ENCODE measurements at places on chromosomes 3 and 15.

DNA sequence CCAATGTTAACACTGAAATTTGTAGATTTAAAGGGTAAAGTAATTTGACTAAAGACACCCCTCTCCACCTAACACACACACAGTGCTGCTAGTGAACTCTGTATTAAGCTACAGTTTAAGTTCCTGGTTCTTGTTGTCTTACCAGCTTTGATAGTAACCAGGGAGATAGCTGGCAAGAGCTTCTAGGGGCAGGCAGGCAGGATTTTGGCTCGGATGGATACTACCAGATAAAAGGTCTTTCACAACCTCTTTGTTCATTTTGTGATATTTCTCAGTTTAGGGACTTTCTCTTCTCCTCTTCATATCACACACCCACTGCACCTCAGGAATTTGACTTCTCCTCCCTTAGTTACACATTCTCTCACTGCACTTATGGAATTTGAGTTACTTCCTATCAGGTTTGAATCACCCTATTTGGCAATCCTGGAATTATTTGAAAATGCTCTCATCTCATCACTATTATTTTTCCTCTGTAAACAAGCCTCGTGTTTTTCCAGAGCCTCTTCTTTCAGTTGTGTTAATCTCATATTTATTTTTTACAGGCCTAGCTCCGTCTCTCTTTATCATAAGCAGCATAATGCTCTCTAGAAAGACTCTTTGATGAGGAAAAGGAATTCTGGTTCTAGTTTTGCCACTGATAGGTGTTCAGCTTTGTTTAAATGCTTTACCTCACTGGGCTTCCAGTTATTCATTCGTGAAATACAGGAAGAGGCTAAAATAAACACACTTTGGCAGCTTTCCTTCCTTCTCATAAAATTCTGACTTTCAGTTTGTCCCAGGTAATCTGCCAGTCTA, 23.0 kb upstream of the CLDN1 start:
- DNase-seq: no peak

DNA sequence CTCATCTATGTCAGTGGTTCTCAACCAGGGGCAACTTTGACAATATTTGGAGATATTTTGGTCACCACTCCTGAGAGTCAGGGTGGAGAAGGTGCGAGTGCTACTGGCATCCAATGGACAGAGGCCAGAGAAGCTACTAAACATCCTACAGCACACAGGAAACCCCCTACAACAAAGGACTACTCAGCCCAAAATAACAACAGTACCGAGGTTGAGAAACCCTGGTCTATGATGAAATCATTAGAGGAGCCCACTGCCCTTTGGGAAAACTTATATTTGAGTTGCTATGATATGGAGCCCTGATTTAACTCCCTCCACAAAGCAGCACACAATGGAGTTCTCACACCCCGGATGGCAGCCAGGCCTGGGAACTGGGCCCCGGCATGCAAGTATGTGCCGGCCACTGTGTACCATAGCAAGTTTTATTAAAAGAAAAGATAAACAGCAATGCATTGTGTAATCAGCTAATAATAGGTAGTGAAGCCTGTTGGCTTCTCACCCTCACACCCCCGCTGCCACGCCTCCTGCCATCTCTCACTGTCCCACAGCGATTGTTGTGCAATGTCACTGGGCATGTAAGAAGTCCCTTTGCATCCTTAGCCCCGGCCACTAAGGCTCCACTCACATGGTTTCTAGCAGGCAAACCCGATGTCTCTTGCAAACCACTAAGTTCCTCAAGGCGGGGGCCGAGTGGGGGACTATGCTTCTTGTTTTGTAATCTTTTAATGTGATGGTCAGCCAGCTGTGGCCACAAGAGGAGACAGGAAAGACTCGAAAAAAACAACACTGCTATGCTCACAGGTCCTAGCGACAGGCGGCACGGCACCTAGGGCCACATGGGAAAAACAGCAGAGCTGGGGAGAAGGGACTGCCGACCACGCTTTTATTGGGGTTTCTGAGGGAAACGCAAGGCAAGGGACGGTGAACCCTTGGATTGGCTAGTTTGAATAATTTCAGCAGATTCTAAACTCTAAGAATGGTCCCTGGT, 110.0 kb downstream of the AQP9 start:
- DNase-seq: no peak

GRCh38 chr3:127783642-127784160, 38.6 kb downstream of the MGLL start:
- no peak for DNase-seq

GRCh38 chr3:156396851-156397250, 158.1 kb downstream of the SSR3 start:
- no peak for DNase-seq

GRCh38 chr3:61683549-61684236, 122.3 kb downstream of the PTPRG start:
- DNase-seq: no peak

DNA sequence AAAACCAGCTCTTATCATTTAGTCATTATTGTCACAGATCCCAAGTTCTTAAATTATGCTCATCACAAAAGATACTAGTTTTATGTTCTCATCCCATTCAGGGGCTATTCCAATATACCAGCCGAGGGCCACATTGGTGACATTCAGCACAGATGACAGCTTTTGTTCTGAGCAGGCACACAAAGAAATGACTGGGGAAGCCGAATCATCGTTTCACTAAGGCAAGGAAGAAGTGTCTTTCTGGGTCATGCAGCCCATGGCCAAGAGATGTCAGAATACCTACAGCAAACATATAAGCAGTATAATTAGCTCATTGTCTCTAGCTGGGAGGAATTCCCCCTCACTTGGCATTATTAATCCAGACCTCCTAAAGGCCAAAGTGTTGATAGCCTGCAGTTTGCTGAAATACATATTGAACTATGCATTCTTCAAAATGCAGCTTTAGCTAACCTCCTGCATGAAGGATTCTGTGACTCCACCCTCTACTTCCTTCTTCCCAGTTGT, 100.2 kb downstream of the CNTN4 start:
- DNase-seq: no peak

DNA sequence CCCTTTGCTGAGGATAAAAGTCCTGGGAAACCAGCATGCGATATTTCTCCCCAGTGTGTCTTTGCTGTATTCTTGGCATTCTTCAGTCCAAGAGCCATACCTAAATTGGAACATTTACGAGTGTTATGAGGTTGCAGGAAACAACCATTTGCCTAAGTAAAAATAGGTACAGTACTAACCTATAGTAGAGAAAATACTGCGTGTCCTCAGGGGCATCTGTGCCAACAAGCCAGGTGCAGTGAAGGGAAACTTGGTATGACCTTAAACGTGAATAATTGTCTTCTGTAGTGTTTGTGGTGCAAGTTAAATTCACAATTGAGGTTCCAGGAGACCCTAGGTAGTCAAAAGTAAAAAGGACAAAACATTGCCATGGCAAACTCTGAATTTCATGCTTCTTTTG, 12.2 kb downstream of the IL5RA start:
- no peak for DNase-seq

GRCh38 chr3:80676866-80677265, 909.1 kb upstream of the ROBO1 start:
- no peak for DNase-seq

- DNase-seq: no peak
Observed at GRCh38 chr3:188397766-188398705, 244.1 kb downstream of the LPP start.

GRCh38 chr3:88084097-88084501, 25.0 kb downstream of the ZNF654 start:
- no peak for DNase-seq

GRCh38 chr3:87595798-87596197, 319.4 kb upstream of the POU1F1 start:
- DNase-seq: no peak

GRCh38 chr3:9501226-9501625, 52.4 kb downstream of the LHFPL4 start:
- no peak for DNase-seq

GRCh38 chr3:152128356-152128755, 140.4 kb upstream of the MBNL1 start:
- DNase-seq: no peak

DNA sequence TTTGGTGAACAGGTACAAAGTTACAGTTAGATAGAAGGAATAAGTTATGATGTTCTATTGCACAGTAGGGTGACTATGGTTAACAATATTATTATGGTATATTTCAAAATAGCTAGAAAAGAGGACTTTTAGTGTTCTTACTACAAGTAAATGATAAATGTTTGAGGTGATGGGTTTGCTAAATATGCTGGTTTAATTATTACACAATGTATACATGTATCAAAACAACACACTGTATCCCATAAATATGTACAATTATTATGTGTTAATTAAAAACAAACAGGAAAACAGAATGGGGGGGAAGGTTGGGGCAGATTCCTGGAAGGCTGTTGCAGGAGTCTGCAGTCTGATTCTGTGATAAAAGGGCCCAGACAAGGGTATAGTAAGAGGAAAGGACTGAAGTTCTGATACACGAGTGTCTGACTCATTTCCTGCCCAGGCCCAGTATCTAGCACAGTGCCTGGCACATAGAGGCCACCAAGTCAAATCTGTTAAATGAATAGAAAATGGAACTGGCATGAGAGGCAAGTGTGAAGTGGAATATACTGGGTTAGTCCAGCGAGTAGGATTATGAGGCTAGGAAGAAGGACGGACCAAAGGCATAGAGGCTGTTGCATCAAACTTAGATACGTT, 7.2 kb upstream of the ENTPD3 start:
- DNase-seq: no peak

DNA sequence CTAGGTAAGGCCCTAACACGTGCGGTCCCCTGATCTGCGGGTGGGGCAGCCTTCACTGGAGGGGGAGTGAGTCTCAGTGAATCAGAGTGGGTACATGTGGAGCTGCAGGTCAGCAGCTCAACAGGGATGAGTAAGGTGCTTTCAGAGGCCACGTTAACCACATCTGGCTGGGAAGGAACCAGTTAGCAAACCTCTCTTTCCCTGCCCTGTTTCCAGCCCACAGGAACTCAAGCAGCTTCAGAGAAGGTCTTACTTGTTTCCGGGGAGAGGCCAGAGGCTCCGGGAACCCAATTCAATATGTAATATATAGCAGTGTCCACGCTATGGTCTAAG, 175.3 kb downstream of the XXYLT1 start:
- no peak for DNase-seq

- DNase-seq: no peak
Observed at GRCh38 chr3:84772841-84773240, 185.9 kb upstream of the CADM2 start.

DNA sequence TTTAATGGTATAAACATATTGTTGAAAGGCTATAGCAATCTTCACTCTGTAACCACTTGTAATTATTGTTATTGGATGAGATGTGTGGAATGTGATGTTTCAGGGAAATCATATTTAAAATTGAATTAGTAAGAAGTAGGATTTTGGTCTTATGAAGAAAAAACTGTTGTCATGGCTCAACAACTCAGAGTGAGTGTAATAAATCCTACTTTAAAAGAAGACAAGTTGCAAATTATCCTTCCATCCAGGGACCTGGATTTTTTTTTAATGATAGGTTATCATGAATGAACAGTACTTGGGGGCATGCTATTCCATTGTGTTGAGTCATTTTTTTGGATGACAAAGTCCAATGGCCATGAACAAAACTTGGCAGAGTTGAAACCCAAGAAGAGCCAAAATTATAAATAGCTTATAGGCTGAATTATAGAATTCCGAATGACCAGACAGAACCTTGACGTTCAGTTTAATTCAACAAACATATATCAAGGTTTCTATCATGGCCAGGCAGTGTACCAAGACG, 625.5 kb upstream of the ZNF717 start:
- DNase-seq: no peak

DNA sequence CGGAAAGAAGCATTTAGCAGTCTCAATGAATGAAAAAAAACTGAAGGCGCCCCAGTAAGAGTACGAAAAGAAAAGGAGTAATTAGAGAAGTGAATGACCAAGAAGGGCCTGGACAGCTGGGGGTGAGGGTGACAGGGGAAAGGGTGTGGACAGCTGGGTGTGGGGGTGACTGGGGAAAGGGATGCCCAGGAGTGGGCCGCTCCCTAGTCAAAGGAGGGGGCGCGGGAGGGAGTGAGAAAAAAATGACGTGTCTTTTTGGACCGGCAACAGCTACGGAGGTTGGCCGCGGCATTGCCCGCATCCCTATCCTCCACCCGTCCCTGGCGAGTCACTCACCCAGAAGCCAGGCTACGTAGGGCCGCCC, 274 bp upstream of the ZCWPW2 start:
- no peak for DNase-seq

DNA sequence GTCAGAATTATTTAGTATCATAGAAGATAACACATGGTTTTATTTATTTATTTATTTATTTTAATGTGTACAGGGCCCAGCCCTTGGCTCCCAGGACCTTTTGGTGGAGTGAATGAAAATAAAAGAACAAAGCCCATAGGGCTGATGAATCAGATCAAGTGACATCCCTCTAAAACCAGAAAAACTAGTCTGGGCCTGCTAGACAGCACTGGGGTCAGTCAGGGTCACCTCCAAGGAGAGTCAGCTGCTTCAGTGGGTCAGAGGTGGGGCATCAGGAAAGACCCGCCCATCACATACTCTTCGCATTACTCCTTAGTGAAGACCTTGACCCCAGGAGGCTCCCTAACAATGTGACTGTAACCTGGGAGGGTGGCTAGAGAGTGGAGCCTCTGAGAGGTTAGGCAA, 12.8 kb downstream of the PPCDC start:
- no peak for DNase-seq

- DNase-seq: no peak
Observed at GRCh38 chr3:177578488-177578887, 381.2 kb upstream of the TBL1XR1 start.

DNA sequence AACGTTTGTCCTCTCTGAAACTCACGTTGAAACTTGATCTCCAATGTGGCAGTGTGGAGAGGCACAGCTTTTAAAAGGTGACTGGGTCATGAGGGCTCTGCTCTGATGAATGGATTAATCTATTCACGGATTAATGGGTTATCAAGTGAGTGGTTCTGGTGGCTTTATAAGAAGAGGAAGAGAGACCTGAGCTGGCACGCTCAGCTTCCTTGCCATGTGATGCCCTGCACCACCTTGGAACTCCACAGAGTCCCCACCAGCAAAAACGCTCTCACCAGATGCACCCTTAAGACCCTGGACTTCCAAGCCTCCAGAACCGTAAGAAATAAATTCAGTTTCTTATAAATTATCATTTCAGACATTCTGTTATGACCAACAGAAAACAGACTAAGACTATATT, 2.6 kb downstream of the PPP1R2 start:
- no peak for DNase-seq

GRCh38 chr15:88624156-88624970, 3.2 kb downstream of the AEN start:
- DNase-seq: no peak
